ENCODE measurements at places on chromosomes 13 and 19.
A peak's percentile ranks its signal among the peaks of the same experiment; 100 is the strongest.

- DNase-seq = no peak
These were observed 2.2 kb downstream of the S1PR2 start for GRCh38 chr19:10228920-10229319.

- no peak for DNase-seq
These were observed 35.6 kb upstream of the SPATA13 start for GRCh38 chr13:24124789-24125476.

DNA sequence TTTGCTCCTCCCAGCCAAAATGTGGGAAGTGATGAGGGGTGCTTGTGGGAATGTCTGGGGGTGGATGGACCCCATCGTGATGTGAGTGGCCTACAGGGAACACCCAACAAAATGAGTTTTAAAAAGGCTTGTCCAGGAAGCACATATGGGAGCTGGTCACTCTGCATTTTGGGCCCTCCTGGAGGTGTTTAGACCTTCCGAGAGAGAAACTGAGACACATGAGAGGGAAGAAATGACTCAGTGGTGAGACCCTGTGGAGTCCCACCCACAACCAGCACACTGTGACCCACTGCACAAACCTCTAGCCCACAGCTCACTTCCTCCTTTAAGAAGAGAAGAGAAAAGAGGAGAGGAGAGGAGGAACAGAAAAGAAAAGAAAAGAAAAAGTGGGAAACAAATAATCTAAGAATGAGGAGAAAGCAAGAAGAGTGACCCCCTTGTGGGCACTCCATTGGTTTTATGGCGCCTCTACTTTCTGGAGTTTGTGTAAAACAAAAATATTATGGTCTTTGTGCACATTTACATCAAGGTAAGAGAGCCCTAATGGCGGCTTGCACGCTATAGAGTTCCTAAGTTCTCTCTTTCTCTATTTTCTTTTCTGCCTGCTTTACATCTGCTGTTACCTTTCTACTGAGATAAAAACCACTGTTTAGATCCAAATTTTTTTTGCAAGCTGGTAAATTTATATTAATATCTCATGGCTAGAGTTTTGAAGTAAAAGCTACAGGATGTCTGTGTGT, 13.3 kb upstream of the LILRB1 start:
- no peak for DNase-seq

DNA sequence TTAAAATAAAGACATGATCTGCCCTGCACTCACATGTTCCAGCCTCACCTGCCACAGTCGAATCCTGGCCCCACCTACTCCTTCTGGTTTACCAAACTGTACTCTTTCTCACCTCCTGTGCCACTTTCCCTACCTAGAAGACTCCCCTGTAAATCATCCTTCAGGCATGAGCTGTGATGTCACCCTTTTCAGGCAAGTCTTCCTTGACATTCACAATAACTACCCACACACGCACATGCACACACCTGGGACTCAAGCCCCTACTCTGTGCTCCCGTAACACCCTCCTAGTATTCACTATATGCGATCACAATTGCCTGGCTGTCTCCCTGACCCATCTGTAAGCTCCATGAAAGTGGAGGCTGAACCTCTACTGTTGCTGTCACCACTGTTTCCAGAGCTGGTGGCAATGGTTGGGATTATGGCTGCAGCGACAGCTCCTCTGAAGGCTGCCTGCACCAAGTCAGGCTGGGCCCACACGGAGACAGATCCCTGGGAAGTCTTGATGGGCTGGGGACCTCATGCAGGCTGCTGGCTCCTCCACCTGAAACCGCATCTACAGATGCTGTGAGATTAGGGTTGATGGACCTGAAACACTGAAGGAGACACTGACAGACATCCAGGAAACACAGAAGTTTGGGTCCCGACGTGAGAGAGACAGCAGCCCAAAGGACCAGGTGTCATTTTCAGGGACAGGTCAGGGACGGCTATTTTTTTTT, 611.1 kb downstream of the UQCRFS1 start:
- no peak for DNase-seq

GRCh38 chr13:112204346-112205327, 137.7 kb downstream of the SOX1 start:
- no peak for DNase-seq

DNA sequence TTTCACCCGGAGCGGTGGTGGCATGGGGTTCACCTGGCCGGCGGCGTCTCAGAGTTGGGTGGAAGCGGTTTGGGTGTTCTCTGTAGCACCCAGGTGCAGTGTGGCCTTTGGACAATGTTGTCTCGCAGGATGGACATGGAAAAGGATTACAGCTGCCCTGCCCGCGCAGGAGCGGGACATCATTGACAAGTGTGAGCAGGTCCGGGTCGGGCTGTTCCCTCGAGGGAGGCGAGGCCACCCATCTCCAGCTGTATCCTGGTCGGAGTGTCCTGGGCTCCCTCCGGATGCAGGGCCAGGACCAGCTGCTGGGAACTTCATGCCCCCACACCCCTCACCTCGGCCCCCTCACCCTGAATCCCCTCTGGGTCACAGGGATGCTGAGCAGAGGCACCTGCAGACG, 7.8 kb upstream of the ZNF14 start:
- no peak for DNase-seq

GRCh38 chr19:35901854-35902661, at the start of gene HCST:
Gene HCST (plus strand): TSS chr19:35902529. CDS start chr19:35902594, 65 bp downstream.
- DNase-seq = no peak

DNA sequence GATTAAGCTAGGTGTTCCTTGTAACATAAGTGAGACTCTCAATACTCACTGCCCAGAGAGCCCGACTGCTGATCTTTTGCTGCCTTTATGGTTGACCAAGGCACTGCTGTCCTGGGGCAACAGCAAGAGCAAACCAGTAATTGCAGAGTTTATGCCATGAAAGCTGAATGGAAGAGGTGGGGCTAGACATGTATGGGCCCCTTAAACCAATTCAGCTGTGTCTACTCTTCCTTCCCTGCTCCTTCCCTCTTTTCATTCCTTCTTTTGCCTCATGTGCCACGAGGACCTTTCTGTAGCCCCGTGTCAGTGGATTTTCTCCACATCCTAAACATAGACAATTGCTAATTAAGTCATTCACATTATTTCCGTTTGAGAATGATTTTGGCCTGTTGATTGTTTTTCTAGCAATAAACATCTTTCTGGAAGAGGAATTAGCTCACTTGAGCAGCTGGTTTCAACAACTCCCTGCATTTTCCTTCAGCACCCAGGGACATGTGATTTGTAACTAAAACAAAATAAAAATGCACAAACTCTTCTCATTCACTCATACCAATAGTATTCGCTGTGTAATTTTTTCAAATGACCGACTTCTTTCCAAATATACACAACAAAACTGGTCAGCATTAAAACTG, 40.5 kb downstream of the RAP2A start:
- DNase-seq = no peak

DNA sequence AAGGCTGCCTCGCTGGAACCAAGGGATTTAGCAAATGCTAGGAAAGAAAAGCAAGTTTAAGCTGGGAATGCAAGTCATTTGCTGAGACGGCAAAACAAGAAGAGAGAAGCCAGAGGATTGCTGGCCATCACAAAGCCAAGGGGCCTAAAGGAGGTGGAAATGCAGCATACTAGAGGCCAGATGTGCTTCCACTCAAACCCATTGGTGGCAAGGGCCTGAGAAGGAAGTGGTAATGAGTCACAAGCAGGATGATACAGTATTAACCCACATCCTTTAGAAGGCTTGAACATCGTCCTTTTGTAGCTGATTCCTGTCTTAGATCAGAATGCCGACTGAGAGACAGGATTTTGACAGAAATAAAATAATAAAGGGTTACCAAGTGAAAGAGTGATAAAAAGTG, 68.2 kb downstream of the ITGBL1 start:
- DNase-seq = no peak

DNA sequence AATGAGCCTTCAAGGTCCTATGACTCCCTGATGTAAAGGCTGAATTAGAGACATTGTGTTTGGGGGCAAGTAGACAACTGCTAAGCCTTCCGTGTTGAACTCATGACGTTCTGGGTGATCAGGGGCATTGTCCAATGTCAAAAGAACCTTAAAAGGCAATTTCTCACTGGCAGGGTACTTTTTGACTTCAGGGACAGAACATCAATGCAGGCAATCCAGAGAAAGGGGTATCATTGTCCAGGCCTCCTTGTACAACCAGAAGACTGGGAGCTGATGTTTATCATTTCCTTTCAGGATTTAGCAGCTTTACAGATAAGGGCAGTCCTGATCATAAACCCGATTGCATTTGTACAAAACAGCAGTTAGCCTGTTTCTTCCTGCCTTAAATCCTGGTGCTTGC, 25.0 kb upstream of the SMAD9 start:
- no peak for DNase-seq

GRCh38 chr19:55258476-55258827, 365 bp downstream of the PPP6R1 start:
- DNase-seq = no peak

GRCh38 chr19:33686687-33687480, 65.1 kb downstream of the CHST8 start:
- no peak for DNase-seq

DNA sequence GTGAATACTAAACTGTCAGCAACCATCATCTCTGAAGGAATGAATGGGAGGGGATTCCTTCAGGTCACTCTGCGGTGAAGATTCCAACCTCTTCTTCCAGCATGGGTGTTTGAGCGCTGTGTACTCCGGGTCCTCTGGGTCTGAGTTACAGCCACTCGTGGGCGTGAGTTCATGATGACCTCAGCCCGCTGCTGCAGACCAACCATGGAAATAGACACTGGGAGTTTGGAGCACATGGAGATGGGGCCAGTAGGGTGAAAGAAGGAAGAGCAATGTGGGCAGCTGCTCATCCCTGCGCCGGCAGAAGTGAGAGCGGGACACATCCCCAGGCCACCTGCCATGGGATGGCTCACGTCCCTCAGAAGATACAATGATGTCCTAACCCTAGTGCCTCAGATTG, 16.8 kb upstream of the RAB20 start:
- no peak for DNase-seq

DNA sequence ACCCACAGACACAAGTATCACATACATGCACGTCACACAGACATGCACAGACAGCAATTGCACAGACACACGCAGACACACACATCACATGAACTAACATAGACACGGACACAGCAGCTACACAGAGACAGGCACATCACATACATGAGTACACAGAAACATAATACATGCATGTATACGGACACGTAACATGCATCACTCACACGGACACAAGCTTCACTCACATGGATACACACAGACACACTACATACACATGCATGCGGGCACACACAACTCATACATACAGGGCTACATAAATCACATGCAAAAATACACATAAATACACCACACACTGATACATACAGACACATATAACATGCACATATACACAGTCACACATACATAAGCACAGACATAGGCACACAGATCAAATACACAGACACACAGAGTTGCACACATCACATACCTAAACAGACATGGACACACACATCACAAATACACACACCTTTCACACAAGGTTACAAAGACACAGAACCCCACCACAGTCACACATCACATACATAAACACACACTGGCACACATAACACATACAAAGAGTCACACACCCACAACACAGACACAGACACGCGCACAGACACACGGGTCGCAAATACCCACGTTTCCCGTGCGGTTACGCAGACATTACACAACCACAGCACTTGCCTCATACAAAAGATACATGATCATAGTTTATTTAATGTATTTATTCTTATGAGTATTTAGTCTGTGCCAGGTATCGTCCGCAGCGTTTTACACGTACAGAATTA, 1.1 kb upstream of the LMTK3 start:
- no peak for DNase-seq

DNA sequence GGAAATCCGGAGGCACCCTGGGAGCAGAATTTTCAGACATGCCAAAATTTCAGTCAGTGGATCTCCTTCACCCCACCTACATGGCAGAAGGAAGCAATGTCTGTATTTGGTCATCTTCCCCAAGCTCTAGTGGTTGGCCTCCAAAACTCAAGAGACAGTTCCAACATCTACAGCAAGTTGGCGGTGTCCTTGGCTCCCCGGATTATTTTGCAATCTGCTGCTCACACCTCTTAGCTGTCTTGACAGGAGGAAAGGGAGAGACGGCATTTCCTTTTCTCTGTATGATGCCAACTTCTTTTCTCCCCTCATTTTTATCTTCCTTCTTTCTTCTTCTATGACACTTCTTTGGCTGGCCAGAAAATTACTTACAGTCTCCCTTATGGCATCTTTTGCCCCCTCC, 159.9 kb downstream of the SUCLA2 start:
- DNase-seq = peak; percentile 22

GRCh38 chr19:8237026-8237425, 27.9 kb downstream of the CERS4 start:
- DNase-seq = no peak

DNA sequence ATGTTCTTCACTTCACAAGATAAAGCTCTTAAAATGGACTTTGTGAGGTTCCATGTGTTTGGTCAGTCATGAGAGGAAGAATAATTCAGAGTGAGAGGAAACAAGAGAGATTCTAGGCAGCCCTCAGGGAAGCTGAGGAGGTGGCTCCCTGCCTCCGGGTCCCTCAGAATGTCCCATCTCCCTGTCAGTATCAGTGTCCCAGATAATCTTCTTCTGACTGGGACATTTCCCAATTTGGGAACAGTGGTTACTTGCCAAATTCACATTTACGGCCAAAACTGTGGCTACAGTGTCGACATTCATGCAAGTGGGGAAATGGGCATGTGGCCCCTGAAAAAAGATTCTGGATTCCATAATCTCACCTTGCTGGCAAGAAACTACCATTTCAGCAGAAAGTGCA, 9.0 kb downstream of the ZNF417 start:
- no peak for DNase-seq

GRCh38 chr19:45011959-45012358, 10.7 kb downstream of the RELB start:
- no peak for DNase-seq

GRCh38 chr13:75147946-75148345, 334.0 kb downstream of the TBC1D4 start:
- no peak for DNase-seq

- no peak for DNase-seq
These were observed 463.4 kb downstream of the DIAPH3 start for GRCh38 chr13:59700281-59700680.

DNA sequence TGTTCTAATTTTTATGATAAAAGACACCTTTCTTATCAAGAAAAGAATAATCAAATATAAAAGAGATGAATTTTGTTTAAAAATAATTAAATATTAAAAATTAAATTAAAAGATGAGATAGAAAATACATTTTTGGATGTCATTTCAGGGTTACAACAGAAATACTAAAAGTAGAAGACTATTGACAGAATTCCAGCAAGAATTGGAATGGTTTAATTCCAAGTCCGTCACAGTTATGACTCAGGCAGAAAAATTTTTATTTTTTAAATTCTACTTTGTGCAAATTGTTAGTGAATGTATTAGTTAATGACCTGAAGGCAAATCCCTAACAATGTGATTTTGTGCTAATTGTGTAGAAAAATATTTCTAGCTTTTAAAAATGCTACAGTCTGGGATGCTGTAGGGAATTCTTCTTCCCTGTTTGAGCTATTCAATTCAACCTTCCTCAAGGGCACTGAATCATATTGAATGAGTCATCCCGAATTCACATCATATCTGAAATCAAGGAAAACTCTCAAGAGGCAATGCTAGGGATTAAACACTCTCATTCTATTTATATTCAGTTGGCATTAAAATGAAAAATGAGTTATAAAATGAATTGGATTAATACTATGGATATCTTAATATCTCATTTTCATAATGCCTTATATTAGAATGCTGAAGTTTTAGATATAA, 633.5 kb upstream of the ATXN8OS start:
- DNase-seq = no peak

- DNase-seq = no peak
These were observed 31.3 kb upstream of the GTF3A start for GRCh38 chr13:27393101-27393500.

Data from hippocampal formation (tissue), 2 donors.